Activated T-cell treated with anti-CD3 and anti-CD28 coated beads, Interleukin-2, amount 50 U/mL, for 4 hours (primary cell): ENCODE measurements at places on chromosomes 3 and 15.

DNA sequence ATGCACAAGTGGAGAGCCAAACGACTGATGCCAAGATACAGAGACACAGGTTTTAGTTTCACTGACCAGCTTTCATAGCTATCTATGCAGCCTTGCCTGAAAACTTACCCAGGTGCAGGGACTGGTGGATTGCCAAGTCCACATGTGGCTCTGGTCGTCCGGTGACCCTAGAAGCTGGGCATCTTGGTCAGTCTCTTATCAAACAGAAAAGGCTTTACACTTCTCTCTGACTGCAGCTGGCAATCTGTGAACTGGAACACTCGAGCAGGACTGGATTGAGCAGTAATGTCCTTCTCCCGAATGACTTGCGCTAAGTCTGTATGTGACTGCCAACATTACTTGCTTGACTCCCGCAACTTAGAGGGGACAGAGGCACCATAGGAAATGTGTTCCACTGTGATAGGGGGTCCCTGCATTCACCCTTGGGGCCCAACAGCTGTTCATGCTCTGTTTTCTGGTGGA is 63.0 kb upstream of the SIAH2 start:
- no peak for DNase-seq

GRCh38 chr3:124907957-124908356 is 20.8 kb upstream of the ITGB5 start:
- DNase-seq: no peak

- DNase-seq: no peak
These were observed 126.8 kb upstream of the CPNE4 start for GRCh38 chr3:132161608-132162007.

DNA sequence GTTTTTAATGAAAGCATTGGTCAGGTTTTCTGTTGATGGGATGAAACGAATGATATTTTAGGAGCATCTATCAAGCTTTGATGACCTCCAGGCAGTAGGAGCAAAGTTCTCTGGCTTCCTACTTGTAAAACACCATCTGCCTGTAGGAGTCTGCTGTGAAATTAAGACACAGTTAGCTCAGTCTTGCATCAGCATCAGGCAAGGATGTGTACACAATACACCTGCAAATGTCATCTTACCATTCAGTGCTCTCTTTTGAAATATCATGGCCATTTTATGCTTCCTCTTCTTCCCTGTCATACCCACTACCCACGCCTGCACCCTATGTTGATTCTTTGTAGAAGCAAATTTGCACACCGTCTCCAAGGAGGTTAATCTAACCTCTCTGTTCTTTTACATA is 38.2 kb downstream of the B3GALNT1 start:
- DNase-seq: no peak

GRCh38 chr3:166471074-166471767 is 634.0 kb upstream of the BCHE start:
- DNase-seq: no peak
